ENCODE measurements at places on chromosomes 16 and 17.

DNA sequence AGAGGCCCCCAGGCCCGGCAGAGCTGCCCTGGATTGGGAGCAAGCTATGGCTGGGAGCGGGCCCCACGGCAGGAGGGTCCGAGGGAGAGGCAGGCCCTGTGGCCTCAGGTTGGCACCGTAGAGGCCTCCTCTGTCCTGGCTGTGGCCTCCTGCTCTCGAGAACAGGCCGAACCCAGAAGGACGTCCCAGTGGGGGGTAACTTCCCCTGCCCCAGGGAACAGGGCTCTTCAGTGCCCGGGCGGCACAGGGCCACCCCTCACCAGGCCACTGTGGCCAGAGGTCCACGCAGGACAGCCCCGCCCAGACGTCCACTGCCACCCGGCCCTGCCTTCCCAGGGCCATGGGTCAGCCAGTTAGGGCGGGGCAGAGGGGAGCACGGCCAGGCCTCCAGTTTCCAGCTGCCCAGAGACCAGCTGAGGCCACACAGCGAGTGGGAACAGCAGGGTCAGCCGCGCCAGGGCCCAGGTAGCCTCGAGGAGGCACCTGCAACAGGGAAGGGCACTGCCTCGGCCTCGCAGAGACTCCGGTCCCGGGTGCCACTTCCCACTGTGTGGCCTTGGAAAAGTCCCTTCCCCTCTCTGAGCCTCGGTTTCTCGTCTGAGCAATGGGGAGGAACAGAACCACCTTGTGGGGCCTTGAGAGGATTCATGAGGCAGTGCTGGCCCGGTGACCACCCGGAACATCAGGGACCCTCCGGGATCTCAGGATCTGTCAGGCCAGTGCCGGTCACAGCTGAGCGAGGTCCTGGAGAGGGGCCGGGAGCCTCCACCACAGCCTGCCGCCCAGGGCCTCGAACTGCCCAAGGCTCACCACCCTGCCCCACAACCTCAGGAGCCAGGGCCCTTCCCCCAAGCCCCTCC is 32.0 kb downstream of the ZNF469 start:
- DNase-seq: no peak

DNA sequence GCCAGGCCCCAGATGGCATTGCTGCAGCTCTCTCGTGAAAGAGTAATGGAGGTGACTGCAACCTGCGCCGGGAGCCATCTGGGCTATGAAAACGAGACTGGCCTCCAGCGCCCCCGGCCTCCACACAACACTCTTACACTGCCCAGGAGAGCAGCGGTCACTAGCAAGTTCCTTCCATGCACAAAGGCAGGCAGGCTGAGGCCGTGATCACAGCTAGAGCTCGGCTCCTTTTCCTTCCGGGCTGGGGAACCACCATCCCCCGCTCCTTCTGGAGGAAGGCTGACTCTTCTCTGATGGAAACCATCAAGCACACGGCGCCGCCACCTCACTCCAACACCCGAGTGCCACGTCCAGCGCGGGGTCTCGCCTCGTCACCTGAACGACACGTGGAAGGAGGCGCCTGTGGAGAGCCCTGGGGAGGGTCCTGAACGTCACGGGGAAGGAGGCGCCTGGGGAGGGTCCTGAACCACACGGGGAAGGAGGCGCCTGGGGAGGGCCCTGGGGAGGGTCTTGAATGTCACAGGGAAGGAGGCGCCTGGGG is 61.9 kb downstream of the KLHDC4 start:
- no peak for DNase-seq

- DNase-seq: peak; percentile 65
Observed at GRCh38 chr16:89721546-89722391, 432 bp downstream of the ZNF276 start.

- no peak for DNase-seq
Observed at GRCh38 chr16:85107083-85107482, 5.2 kb downstream of the CIBAR2 start.

- DNase-seq: no peak
Observed at GRCh38 chr17:55440391-55440790, 18.8 kb upstream of the MMD start.

- peak; percentile 14 for DNase-seq
Observed at GRCh38 chr17:7864995-7865650, 7.3 kb downstream of the CYB5D1 start.
